ENCODE measurements at places on chromosomes 1 and 21.

DNA sequence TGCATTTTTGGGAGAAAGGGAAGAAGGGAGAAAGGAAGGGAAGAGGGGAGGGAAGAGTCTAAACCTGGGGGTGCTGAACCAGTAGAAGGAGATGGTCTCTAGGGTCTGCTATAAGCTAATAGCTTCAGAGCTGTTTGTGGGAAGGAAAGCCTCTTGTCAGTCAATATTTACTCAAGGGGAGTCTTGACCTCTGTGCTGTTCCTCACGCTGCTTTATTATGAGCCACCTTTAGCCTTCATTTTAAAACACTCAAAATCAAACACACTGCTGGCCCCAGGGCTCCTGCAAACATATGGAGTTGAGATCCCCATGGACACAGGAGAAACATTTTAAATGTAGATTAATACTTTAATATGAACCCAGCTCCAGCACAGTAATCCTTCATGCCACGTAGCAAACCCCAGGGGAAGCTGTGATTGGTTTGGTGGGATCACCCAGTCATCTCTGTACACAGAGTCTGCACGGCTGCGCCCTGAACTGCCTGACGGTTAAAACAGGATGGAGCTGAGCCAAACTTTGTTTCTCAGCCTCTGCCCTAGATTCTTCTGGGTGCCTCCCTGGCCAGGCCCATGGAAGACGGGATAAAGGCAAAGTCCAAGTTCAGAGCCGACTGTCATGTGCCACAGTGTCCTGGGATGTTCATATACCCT is 40.2 kb upstream of the VWA5B1 start:
- no peak for DNase-seq

DNA sequence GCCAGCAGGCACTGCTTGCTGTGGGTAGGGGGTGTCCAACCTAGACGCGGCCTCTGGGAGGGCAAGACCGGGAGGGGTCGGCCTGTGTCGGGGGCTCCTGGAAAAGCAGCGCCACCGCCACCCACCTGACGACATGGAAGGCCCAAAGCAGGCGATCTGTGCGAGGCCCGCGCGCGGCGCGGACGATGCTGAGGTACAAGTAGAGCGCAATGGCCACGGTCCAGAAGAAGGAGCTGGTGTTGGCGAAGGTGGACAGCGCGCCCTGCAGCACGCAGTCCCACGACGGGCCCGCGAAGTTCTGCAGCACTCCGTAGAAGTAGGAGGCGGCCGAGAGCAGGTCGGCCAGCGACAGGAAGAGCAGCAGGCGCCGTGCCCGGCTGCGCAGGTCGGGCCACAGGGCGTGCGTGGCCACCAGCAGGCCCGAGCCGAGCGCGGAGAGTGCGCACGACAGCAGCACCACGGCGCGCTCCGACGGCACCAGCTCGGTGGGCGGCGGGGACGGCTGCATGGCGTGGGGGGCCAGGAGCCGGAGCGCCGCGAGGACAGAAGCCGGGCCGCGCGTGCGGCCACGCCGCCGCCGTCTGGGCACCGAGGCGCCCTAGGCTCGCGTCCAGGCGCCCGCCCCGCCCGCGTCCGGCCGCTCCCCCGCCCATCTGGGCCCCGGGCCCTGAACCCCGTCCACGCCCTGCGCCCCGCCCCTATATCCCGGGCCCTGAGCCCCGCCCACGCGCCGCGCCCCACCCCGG is at the start of gene GPR157:
Gene GPR157 (minus strand): TSS at position 583 of the 746 bp plus-strand sequence. CDS start 75 bp downstream, at position 508.
- no peak for DNase-seq

- no peak for DNase-seq
Observed at GRCh38 chr21:25567472-25567871, 39.8 kb downstream of the MRPL39 start.

GRCh38 chr1:1603671-1604373 is 3.9 kb upstream of the FNDC10 start:
- DNase-seq = no peak

DNA sequence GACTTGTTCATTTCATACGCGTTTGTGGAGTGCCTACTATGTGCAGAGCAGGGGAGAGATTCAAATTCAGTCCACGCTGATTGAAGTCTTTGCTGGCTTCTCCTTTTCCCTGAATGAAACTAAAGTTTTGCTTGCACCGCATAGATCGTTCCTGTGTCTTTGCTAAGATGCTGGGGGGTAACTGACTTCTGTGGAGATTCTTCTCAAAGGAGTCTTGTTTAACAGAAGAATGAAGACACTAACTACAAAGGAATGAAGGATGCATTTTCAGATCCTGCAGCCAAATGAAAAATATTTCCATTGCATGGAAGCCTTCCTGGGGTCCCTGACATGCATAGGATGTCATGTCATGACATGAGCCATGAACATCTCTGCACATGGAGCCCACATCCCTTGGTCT is 26.9 kb upstream of the H6PD start:
- DNase-seq = no peak

DNA sequence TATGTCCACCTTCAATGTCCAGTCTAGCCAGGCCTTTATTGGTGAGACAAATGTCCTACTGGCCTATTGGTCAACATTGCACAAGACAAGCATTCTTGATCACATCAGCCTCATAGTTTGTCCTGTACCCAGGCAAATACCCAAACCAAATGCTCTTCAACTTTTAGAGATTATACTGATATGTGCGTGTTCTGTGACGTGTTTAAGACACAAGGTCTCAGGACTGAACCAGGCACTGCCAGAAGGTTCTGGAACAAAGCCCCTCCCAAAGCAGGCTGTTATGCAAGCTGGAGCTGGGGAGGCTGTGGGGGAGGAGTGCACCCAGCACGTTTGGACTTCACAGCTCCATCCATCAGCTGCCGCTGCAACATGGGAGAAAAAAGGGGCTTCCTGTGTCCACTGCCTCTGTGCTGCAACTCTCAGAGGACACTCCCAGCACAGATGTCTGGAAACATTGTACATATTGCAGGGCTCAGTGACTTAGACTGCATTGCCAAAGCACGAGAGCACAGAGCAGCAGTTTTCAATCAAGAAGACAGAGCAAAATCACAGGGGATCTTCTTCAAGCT is 45.9 kb downstream of the NID1 start:
- DNase-seq = no peak

GRCh38 chr1:167737169-167737568 is 15.4 kb downstream of the MPZL1 start:
- no peak for DNase-seq

- DNase-seq = no peak
Observed at GRCh38 chr1:172960019-172960418, 90.7 kb downstream of the TNFSF18 start.

DNA sequence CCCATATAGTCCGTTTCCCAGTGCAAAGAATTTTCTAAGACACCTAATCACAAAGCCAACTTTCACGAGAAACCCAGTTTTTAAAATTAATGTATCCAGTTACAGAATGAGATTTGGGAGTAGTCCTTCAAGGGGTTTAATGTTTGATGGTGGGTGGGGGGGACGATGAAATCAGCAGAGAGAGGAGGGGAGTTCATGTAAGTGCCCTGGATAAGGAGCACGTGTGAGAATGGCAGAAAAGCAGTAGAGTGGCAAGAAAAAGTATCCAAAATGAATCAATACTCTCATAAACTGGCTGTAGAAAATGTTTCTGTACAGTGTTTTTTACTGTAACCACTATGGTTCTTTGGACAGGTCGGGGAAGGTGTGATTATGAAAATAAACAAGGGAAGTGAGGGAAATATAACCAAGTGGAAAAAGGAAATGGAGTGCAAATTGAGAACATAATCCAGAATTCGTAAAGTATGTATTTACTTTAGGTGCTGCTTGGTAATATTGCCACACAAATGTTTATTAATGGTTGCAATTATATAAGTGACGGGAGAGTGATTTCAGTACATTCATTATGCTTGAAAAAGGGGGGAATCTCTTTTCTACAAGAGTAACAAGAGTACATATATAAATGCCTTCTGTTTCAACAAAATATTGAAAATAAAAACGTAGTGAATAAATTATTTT is 118.7 kb upstream of the RRP15 start:
- no peak for DNase-seq

DNA sequence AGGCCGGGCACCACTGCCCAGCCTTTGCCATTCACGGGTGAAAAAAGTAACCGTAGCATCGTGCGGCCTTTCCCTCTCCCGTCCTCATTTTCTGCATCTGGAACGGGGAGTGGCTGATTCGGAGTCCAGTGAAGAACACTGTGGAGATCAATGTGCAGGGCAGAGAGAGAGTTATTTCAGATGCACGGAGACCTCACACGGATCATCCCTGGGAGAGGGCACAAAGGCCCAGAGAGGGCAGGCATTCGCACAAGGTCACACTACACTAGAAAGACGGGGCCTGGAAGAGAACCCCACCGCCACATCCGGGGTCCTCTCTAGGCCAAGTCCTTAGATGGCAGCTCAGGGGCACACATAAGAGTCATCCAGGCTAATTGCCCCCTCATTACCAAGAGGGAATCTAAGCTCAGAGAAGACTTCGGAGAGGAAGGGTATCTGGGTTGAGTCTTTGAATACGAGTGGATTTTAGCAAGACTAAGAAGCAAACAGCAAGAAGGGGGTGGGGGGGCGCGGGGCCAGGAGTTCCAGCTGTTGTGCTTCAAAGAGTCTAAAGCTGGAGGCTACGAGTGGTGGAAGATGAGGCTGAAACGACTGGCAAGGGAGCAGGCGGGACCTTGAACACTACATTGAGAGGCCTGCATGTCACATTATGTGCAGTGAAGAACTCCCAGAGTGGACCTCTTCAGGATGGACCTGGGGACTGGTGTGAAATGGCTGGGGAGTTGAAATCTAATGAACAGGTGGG is 857 bp downstream of the GPX7 start:
- DNase-seq = peak; percentile 30

DNA sequence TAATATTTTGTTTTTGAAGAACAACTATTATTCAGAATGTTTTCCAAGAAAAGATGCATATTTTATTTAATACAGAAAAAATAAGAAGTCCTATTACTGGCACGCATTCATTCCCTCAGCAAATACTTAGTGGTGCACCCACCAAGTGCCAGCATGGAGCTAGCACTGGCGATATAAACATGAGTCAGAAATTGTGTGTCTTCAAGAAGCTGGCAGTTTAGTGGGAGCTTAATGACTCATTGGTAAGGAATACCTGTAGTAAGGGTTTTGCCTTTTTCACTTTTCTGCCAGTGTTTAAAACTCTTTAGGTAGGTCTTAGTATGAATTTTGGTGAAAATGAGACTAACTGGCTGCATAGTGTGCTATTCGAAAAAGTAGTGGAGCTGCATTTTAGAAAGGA is 6.3 kb downstream of the MAGI3 start:
- DNase-seq = no peak

DNA sequence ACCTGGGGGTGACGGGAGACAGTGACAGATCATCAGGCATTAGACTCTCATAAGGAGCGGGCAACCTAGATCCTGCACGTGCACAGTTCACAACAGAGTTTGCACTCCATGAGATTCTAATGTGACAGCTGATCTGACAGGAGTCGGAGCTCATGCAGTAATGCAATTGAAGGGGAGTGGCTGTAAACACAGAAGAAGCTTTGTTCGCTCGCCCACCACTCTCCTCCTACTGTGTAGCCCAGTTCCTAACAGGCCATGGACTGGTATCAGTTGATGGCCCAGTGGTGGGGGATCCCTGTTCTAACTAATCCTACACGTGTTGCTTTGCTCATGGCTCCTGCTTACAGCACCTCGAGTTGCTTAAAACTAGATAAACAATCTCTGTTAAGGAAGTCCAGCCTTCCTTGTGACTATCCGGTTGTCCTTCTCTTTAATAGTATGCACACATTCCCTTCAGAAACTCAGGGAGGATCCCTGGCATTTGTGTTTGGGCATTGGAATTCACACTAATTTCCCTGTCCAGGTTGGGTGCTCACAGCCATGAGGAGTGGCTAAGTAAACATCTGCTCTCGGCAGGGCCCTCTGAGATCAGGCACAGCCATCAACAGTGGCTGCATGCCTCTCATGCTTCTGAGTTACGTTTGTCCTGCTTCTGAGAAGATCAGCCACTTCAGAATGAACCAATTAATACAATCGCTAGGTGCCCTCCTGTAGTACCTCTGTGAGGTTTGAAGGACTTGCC is 21.1 kb upstream of the F3 start:
- no peak for DNase-seq

DNA sequence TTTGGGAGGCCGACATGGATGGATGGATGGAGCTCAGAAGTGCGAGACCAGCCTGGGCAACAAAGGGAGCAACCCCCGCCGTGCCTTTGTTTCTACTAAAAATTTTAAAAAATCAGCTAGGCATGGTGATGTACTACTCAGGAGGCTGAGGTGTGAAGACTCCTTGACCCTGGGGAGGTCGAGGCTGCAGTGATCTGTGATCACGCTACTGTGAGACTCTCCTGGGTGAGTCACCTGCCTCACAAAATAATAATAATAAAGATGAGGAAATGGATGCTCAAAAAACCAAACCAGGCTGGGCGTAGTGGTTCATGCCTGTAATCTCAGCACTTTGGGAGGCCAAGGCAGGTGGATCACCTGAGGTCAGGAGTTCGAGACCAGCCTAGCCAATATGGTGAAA is 19.2 kb downstream of the DSTYK start:
- DNase-seq = no peak

DNA sequence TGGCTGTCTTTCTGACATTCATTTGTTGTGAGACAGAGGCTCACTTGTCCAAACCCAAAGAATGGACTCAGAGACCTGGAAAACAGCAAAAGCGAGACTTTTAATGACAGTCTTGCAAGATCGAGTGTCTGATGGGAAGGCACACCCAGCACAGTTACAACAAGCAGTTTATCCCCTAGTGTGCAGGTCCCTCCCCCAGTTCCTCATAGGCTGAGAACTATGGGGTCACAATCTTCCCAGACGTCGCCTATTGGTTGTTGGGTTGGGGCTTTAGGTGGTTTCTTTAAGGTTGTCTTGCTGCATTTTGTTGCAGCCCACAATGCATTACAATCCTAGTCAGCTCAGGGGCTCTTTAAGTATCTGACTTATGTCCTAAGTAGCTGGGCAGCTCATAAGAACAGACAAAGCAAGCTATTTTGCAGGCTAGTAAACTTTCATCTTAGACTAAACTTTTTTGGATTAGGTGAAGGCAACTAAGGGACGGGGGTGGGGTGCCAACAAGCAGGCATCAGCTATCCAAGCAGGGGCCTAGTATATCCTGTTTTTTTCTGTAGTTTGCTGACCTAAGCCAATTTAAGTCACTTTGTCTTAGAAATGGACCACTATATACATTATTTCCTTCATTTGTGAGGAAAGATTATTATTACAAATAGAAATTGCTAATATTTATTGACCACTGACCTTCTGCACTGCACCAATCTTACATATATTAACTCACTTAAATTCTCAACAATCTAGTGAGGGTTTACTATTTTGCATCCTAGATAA is 151.8 kb downstream of the SETD4 start:
- no peak for DNase-seq

DNA sequence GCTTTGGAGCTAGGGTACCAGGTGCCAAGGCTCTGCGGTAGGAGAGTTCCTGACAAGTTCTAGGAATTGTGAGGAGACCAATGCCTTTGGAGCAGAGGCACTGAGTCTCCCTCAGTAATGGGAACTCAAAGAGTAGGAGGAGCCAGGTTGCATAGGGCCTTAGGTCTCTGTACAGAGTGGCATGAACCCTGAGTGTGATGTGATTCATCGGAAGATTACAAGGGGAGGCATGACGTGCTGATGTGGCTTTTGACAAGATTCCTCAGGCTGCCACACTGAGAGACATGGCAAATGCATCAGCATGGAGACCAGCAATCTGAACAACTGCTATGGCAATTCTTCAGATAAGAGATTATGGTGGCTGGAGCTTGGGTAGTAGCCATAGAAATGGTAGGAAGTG is 94.6 kb upstream of the SLC44A3 start:
- no peak for DNase-seq

Measured in NCI-H146 (cell line).